ENCODE measurements at places on chromosomes 5 and 9.
A peak's percentile ranks its signal among the peaks of the same experiment; 100 is the strongest.

- DNase-seq = no peak
Measured at GRCh38 chr9:137221506-137222111, 431 bp downstream of the RNF208 start.

DNA sequence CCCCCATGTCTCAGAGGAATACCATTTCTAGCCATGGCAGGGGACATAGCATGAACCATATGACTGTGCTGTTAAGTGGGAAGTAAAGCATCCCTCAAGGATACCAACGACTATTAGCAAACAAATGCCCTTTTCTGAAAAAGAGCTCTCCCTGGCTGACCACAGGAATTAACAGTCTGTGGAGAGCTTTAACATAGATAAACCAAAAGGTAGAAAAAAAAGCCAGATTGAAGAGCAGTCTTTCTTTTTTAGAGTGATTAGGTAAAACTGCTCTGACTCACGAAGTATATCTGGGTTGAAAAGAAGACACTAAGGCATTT, 532.7 kb upstream of the DMAC1 start:
- no peak for DNase-seq

DNA sequence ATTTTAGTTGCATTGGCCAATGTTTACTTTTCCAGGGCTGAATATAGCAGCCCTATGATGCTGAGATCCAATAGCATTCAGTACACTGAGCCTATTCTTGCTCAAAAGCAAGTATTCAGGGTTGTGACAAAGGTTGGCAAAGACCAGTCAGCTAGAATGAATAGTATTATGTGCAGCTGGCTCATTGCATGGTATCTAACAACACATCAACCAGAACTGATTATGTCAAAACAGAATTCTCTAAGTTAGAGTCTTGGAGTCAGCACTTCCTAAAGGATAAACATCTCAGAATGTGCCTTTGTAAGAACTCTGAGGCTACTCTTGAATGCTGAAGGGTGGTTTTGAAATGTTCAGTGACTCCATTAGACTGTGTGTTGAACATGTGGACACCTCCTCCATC, 774.5 kb upstream of the RGMB start:
- no peak for DNase-seq

GRCh38 chr5:132686193-132686592, 12.4 kb downstream of the IL4 start:
- no peak for DNase-seq

DNA sequence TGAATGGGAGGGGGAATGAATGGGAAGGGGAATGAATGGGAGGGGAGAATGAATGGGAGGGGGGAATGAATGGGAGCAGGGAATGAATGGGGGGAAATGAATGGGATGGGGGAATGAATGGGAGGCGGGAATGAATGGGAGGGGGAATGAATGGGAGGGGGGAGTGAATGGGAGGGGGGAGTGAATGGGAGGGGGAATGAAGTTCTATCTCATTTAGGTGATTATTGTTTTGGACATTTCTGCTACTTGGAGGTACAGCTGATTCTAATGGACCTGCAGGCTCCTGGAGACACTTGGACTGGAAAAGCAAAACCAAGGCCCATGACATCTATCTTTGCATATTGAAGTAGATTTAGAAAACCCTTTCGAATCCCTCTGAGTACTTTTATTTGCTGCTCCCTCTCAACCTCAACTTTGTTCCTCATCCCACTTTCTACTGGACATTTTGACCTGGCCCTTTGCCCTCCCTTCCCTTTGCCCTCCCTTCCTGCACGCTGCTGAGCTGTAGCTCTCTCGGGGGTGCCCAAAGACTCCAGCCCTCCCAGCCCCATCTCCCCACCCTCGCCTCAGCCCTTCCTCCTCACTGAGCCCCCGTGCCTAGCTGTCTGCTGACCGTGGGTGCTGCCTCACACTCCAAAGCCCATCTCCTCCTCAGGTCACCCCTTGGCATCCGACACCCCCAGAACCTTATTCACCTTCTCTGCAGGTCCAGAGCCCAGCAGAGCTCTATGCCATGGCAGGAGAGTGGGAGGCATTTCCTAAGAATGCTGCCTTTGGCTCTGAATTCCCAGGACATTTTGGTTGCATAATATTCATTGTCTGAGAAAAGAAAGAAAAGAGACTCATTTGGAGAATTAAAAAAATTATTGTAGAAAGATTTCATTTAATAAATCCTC, 19.9 kb upstream of the LPCAT1 start:
- DNase-seq = no peak

- no peak for DNase-seq
Measured at GRCh38 chr5:132662004-132662401, 4.0 kb downstream of the IL13 start.

DNA sequence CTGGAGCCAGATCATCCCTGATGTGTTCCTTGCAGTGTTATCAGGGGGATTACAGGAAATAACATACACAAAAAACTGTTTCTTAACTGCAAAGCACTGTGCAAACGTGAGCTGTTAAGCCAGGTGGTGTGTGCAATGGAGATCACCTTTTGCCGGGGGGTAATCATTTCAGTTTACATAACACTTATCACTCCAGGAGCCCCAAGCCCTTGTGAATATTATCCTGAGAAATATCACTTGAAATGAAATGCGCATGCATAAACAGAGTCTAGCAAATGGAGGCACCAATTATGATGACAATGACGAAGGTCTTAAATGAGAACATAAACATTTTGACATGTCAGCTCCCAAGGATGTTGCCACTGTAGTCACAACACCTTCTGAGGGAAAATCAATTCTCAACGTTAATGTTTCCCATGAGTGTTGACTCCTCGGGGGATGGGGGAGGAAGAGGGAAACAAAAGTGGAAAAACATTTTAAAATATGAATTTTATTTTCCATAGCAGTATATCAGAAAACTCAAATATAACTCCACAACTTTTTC, 54.5 kb upstream of the RAD23B start:
- no peak for DNase-seq

DNA sequence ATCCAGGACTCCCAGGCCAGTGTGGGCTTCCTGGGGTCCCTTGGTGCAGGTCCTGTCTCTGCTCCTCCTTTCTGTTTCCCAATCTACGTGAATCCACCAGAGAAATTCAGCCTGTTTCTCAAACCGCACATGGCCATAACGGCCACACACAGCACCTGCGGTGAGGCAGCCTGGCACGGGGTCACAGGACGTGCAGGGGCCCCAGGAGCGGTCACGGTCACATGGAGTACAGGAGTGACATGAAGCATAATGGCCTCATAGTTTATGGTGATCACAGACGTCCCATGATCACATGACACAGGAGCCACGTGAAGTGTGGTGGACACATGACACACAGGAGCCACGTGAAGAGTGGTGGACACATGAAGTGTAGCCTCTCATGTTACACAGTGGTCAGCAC, 248.5 kb upstream of the IRX4 start:
- no peak for DNase-seq

- no peak for DNase-seq
Measured at GRCh38 chr9:76512826-76513225, 53.8 kb downstream of the GCNT1 start.

DNA sequence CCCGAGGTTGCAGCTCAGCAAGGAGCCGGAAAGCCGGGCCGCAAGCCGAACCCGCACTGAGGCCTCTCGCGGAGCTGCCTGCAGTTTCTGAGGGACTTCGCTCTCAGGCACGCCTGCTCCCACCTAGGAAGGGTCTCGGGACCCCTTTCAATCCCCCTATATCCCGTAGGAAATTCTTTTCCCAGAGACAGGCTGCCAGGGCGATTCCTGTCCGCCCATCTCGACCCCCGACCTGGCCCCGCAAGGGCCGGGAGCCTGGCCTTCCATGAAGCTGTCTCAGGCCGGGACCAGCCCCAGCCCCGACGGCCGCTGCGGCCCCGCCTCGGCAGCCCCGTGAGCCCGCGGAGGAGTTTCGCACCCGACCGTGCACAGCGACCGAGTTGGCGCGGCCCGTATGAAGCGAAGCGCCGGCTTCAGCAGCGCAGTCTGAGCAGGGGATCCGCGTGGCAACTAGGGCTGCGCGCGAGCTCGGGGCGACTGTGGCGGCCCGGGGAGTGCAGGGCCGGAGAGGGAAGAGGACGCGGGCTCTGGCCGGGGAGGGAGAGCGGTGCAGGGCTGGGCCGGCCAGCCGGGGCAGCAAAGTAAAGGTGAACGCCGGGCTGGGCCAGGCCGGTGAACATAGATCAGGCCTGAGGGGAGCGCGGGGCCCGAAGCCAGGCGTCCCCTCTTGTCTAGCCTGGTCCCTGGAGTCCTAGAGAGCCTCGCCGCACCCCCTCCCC, 977 bp upstream of the PRDM12 start:
- DNase-seq = no peak

- DNase-seq = no peak
Measured at GRCh38 chr5:9151684-9152427, 394.0 kb downstream of the SEMA5A start.

DNA sequence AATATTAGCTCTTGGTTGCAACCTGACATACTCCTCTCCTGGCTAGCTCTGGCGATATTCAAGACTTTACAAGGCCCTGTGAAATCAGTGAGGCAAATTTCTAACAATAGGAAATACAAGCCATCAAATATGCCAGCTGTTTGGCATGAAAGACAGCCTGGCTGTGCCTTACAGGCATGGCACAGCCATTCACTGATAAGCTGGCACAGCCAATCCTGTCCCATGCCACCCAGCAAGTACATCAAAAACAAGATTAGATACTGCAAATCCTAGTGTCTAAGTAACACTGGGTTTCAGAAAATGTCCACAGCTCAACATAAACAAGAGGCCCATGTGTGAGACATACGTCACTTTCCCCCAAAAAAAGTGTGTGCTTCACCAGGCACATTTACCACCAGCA, 1045.8 kb upstream of the DMAC1 start:
- DNase-seq = no peak

DNA sequence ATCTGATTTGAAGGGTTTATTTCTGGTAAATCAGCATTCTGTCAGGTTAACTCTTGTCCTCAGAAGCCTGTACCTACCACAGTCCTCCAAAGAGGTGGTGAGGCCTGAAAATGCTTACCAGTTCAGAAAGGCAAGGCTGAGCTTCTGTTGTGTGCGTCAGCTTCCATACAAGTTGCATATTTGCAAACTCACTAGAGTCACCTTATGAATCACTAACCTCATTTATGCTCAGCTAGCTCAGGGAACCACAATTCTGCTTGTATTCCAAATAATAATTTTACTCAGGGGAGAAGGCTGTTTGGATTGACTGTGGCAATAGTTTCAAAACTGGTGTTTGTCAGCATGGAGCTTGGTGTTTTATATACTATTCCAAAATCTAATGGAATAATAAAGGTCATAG, 355.1 kb upstream of the RFX3 start:
- no peak for DNase-seq

- DNase-seq = peak; percentile 82
Measured at GRCh38 chr5:1315709-1316587, 21.1 kb upstream of the TERT start.

GRCh38 chr5:127439644-127440043, 77.8 kb upstream of the PRRC1 start:
- DNase-seq = no peak

DNA sequence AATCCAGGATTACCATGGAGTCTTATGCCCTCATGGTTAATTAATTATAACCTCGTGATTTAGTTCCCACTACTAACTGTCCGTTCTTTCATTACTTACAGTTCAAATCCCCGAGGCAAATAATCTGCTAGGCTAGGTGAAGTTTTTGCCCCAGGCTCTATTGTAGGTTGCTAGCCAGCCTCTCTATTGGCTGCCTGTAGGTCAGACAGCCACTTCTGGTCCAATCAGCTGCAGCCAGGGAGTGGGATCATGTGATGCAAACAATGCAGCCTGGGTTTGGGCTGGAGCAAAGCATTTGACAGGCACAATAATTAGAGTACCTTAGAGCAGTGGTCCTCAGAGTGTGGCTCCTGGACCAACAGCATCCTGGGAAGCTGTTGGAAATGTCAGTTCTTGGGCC, 17.7 kb downstream of the TMEM252 start:
- no peak for DNase-seq

DNA sequence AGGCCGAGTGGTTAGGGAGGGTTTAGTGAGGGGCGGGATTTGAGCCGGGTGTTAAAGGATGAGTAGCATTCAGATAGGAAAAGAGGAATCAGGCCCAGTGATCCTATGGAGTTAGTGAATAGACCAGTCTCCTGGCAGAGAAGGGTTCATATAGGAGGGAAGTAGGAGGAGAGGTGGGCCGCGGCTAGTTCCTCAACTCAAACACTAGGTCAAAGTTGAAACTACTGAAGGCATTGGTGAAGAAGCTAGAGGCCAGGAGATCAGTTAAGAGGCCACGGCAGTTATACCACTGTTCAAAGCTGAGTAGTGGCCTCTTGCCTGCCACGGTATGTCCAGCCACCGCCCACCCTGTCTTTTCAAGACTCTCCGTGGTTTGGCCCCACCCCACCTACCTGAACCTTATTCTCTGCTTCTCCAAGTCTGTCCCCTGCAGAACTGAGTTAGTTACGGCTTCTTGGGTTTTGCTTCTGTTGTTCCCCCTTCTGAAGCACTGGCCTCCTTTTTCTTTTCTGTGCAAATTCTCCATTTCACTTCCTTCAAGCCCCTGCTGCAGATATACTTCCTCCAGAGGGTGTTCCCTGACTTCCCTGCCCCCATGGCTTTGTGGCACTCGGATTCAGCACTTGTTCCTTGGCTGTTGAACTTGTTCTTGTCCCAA, 1.8 kb downstream of the ZBTB34 start:
- no peak for DNase-seq

GRCh38 chr5:158560170-158560569, 539.5 kb downstream of the EBF1 start:
- peak; percentile 43 for DNase-seq

DNA sequence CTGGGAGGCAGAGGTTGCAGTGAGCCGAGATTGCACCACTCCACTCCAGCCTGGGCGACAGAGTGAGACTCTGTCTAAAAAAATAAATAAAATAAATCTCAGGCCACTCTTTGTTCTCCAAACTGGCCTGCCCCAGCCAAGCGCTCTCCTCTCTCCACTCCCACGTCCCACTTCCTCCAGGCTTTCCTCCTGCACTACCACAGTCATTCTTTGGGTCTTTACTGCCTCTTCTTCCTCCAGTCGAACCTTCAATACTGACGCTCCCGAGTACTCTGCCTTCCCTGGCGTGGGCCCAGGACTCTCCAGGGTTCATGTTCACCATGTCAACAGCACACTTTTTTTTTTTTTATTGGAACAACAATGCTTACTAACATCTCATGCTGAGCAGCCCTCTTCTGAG, 23.9 kb downstream of the RNF130 start:
- no peak for DNase-seq

DNA sequence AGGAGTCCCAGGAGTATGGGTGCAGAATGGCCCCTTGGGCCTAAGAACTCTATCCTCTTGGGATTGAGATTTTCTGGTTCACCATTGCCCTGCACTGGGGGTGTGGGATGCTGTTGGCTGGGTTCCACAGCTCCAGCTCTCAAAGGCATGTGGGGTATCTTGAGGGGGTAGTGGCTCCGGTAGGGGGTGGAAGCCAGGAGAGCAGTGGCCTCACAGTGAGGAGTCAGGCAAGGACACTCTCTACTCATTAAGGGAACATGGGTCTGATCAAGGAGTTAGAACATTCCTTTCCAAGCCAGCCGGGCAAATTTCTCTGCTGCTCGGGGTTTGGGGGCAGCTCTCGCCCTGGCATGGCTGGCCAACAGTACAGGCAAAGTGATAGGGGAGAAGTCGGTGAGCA, 33.0 kb downstream of the LARP1 start:
- DNase-seq = no peak

GRCh38 chr5:133478199-133478985, 133.9 kb downstream of the FSTL4 start:
- no peak for DNase-seq

All from GM19239 (cell line).